LNCaP clone FGC (cell line): ENCODE measurements at places on chromosomes 5 and 9.

- DNase-seq = no peak
These were observed 237.3 kb downstream of the CDH10 start for GRCh38 chr5:24407466-24407865.

- DNase-seq = no peak
These were observed 296.7 kb upstream of the MEF2C start for GRCh38 chr5:89179731-89180130.

DNA sequence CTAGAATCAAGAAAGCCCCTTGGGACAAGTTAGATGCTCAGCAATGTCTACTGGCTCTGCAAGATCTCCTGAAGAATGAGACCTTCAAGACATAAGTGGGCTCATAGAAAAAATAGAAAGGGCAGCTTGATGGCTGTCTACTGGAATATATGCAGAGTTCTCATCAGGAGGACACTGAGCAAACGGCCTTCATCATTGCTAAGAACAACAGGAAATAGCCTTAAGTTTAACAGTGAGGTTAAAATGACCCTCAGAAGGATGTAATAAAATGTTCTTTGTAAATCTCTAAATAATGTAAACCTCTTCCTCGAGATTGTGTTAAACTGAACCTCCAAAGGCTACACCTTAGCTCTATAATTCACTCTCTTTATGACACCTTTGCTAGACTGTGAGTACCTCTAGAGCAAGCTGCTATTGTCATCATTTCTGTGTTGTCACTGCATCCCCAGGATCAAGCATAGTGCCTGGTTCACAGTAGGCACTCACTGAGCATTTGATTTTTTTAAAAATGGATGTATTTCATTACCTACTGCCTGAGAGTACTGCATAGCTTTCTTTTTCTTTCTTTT, 22.2 kb upstream of the LHFPL2 start:
- DNase-seq = no peak

DNA sequence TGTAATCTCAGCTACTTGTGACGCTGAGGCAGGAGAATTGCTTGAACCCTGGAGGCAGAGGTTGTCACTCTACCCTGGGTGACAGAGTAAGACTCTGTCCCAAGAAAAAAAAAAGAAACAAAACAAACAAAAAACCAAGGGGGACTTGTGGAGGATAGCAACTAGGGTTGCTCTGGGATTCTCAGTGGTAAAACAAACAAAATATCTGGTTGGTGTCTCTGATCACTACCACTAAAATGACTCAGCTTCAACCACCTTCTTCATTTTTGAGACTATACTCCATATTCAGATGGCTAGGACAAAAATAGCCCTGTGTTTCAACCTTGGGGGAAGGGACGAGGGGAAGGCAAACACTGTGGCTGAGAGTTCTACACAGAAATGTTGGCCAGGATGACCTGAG, 110.3 kb downstream of the ARRDC3 start:
- DNase-seq = no peak

- DNase-seq = no peak
These were observed 35.8 kb downstream of the UBE2QL1 start for GRCh38 chr5:6484446-6484845.

GRCh38 chr5:107916731-107917725, 246.3 kb upstream of the EFNA5 start:
- peak; percentile 79 for DNase-seq
